ENCODE measurements at places on chromosomes 12 and 14. TPM values are rescaled to one million over a fixed set of nuclear protein-coding genes. Genes with fewer than 3 reads are reported as not detected.
A peak's percentile ranks its signal among the peaks of the same experiment; 100 is the strongest.

DNA sequence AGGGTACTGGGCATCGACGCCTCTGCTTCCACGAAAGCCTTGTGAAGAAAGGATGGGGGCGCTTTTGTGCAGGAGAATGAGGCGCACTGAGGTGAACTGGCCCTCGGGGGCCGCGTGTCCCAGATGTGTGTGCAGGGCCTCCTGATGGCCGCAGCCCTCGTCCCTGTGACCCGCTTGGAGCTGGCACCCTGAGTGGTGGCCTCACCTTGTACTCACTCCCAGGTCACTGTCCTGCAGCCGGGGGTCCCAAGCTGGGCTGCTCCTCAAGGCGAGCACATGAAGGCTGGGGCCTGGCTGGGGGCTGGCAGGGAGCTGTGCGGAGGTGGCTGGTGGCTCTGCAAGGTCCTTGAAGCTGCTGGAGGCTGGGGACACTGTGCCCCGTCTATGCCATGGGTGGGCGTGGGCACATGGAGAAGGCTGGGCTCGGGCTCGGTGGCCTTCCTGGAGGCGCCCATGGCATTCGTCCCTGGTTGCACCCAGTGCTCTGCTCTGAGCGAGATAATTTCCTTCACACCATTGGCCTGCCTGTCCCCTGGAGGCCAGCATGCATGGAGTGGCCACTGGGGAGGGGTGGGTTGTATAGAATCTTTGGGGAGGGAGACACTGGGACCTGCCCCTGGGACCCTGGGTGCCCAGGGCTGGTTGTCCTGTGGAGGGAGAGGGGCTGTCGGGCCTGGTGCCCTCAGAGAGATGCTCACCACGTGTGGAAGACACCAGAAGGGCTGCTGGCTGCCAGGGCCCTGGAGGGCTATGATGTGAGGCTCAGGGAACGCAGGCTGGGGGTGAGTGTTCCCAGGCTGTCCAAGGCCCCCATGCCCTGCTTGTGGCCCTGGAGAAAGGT, 79.3 kb downstream of the TMEM121 start:
- no peaks in the 10 kb centered on the region for H3K4me1 ChIP-seq
- H3K36me3 ChIP-seq: no peaks in the 10 kb centered on the region
- H3K27me3 ChIP-seq: no peaks in the 10 kb centered on the region
- no peak overlapping the region for H3K27ac ChIP-seq
- no peak for DNase-seq

DNA sequence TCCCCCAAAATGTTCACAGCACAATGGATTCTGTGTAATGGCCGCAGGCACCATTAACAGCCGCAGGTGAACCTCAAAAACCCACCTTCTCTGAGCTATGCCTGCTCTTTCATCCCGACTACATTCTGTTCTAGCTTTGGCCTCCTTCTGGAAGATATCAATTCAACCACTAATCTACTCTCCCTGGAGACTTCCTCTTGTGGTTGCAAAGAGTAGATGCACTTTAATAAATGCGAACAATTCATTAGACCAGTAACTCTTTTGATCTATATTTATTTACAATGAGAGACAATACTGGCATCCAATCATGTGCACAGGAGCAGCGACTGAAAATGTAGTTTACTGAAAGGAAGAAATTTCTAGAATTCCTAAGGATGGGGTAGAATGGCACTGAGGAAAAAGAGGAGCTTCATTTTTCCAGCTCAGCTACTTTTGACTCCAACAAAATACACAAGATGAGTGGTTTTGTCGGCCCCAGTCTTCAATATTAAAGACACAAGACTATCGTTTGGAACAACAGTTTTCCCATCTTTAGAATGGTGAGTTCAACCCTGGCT, 5.3 kb downstream of the GRIN2B start:
- no peaks in the 10 kb centered on the region for H3K27me3 ChIP-seq
- H3K27ac ChIP-seq: no peak overlapping the region
- no peak overlapping the region for H3K4me3 ChIP-seq
- no peaks in the 10 kb centered on the region for H3K36me3 ChIP-seq
- peaks cover under 1% of the 10 kb centered on the region for H3K4me1 ChIP-seq
- no peak for DNase-seq

GRCh38 chr12:113005762-113006161, 27.4 kb downstream of the OAS2 start:
- H3K36me3 ChIP-seq: peaks cover 9% of the 10 kb centered on the region
- no peaks in the 10 kb centered on the region for H3K4me1 ChIP-seq
- H3K27ac ChIP-seq: no peak overlapping the region

DNA sequence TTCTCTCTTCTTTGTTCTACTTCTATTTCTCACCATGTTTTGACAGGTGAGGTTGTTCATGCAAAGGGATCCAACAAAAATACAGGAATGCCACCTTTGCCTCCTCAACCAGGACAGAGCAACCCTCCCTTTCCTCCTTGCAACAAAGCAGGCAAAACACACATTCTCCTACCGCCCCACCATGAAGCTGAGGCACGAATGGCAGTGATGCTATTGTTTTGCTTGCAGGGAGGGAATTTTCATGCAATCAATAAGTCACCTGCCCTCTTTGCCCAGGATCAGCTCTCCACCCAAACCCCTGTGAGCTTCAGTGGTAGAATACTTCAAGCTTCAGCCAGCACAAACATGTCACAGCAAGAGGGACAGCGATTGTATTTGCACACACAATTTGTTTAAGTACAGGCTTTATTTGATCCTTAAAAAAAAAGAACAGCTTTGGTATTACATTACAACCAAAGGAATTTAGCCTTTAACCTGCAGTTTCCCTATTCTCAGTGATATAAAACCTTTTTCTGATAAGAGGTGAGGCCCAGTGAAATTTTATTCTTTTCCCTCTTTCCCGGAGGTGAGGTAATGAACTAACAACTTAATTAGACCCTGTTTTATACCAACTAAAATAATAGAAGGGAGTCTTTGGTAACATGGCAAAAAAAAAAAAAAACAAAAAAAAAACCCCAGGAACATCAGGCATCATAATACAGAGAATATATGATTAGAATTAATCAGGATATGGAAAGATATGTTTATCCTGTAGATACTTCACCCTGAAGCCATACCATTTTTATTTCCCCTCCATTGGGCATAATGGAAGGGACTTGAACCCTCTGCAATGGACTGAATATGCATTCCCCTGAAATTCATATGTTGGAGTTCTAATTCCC, 87.0 kb upstream of the EEA1 start:
- DNase-seq: no peak
- H3K4me1 ChIP-seq: no peaks in the 10 kb centered on the region

KRT3 gene
- total RNA-seq: not detected

DNA sequence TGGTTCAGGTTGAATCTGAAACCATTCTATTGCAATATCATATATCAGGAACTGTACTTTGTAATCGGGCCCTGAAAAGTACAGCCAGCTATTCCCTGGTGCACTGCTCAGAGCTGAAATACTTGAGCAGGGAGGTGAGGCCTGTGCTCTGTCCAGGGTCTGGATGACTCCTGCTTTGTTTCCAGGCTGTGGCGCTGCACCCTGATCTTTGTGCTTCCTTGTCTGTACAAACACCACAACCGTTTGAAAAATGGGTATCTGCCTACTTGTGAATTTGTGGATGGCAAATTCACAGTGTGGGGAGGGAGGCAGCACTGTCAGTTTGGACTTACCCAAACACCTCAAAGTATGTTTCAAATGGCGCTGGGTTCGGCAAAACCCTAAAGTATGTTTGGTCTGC, 155.4 kb upstream of the FAR2 start:
- DNase-seq: no peak
- H3K27ac ChIP-seq: no peak overlapping the region
- H3K27me3 ChIP-seq: no peaks in the 10 kb centered on the region
- peaks cover 4% of the 10 kb centered on the region for H3K4me1 ChIP-seq
- H3K36me3 ChIP-seq: no peaks in the 10 kb centered on the region
- no peak overlapping the region for H3K4me3 ChIP-seq

GRCh38 chr12:79381248-79382208, 309.2 kb downstream of the PAWR start:
- no peaks in the 10 kb centered on the region for H3K4me1 ChIP-seq
- no peak for DNase-seq
- H3K27me3 ChIP-seq: no peaks in the 10 kb centered on the region

DNA sequence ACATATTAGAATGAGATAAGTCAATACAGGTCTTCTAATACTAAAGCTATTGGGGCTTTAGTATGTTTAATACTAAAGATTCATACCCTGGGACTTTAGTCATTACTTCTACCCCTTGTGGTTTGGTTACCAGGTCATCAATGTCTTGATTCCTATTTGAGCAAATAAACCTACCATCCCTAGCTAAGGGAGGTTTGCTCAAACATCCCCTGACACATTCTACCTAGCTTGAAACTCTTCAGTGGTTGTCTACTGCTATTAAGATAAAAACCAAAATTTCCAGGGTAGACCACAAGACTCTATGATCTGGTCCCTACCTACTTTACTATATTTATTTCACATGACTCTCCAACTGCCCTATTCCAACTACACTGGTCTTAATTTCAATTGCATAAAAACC, 7.3 kb upstream of the C2CD5 start:
- H3K27me3 ChIP-seq: no peaks in the 10 kb centered on the region
- no peak for DNase-seq
- no peak overlapping the region for H3K27ac ChIP-seq
- H3K36me3 ChIP-seq: no peaks in the 10 kb centered on the region
- no peak overlapping the region for H3K4me3 ChIP-seq
- H3K4me1 ChIP-seq: no peaks in the 10 kb centered on the region

SIX4 gene
- 6.4 TPM for total RNA-seq

GRCh38 chr14:50785457-50786063, 45.4 kb downstream of the NIN start:
- no peak overlapping the region for H3K4me3 ChIP-seq
- H3K4me1 ChIP-seq: peaks cover 3% of the 10 kb centered on the region
- H3K27ac ChIP-seq: no peak overlapping the region
- no peak for DNase-seq

STYX gene
- 14.1 TPM for total RNA-seq

DNA sequence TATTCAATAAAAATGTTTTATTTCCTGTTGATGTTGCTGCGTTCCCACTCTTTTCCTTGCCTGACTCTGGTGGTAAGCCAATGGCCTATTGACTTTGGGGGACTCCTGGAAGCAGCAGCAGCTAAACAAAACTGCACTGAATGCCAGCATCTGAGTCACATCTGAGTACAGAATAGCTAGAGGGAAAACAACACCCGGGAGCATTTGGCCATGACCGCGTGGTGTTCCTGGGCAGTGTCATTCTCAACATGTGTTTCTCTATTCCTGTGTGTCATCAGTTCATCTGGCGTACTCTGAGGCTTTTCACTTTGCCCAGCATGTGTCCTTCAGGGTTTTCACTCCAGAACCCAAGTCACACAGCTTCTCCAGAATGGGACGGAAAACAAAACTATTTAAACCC, 238.8 kb downstream of the PAWR start:
- H3K27ac ChIP-seq: peak overlapping the region; percentile 44
- H3K36me3 ChIP-seq: no peaks in the 10 kb centered on the region
- peak overlapping the region; percentile 22 for H3K4me3 ChIP-seq
- peaks cover 5% of the 10 kb centered on the region for H3K4me1 ChIP-seq
- DNase-seq: peak; percentile 59

DNA sequence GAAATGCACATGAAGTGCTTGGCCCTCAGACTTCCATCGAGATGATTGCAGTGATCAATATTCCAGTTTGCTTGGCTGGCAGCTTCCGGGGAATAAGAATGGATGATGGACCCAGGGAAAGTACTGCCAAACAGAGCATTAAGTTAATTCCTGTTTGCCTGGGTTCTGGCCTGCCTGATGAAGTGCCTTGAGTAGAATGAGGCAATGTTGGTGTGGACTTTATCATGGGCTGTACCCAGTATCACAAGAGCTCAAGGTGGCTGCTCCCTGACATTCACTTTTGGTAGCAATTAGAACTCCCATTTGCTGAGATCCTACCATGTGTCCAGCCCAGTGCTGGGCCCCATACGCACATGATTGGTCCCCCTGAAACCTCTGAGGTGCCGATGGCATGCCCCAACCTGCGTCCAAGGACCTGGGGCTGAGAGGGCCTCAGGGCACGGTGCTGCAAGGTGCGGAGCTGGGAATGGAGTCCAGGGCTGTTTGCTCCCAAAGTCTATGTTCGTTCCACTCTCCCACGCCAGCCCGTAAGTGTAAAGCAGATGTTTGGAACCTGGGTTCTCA, 80.7 kb downstream of the SLC25A47 start:
- H3K4me3 ChIP-seq: no peak overlapping the region
- no peaks in the 10 kb centered on the region for H3K4me1 ChIP-seq
- H3K27me3 ChIP-seq: no peaks in the 10 kb centered on the region
- H3K36me3 ChIP-seq: no peaks in the 10 kb centered on the region

DNA sequence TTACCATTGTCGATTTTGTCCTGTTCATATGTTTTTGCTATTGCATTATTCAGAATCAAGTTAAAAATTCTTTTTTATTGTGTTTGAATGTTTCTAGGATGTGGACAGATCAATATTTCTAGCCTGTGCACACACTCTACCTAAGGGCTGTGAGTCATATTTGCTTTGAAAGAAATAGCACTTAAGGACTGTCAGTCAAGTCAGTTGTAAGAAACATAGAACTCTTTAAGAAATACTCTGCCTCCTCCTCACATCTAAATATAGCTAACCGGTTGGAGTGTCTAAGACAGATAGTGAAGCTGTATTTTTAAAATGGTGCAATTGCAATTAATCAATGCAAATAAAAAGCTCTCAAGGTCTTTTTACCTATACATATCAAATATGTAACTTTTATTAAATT, 17.9 kb upstream of the MGST1 start:
- no peaks in the 10 kb centered on the region for H3K36me3 ChIP-seq
- H3K27ac ChIP-seq: no peak overlapping the region
- no peaks in the 10 kb centered on the region for H3K27me3 ChIP-seq
- no peak overlapping the region for H3K4me3 ChIP-seq

- no peak overlapping the region for H3K27ac ChIP-seq
- no peaks in the 10 kb centered on the region for H3K36me3 ChIP-seq
- DNase-seq: no peak
- H3K27me3 ChIP-seq: no peaks in the 10 kb centered on the region
- no peaks in the 10 kb centered on the region for H3K4me1 ChIP-seq
These were observed 50.4 kb upstream of the CLMN start for GRCh38 chr14:95370076-95370475.

- no peak overlapping the region for H3K4me3 ChIP-seq
- no peak for DNase-seq
- no peaks in the 10 kb centered on the region for H3K27me3 ChIP-seq
- H3K27ac ChIP-seq: no peak overlapping the region
- H3K36me3 ChIP-seq: no peaks in the 10 kb centered on the region
These were observed 27.6 kb upstream of the NOS1 start for GRCh38 chr12:117388951-117389446.

- H3K36me3 ChIP-seq: no peaks in the 10 kb centered on the region
- H3K4me1 ChIP-seq: no peaks in the 10 kb centered on the region
- DNase-seq: no peak
- H3K27ac ChIP-seq: no peak overlapping the region
These were observed 2.0 kb upstream of the RNASE8 start for GRCh38 chr14:21055432-21056117.

- no peak overlapping the region for H3K27ac ChIP-seq
- H3K4me1 ChIP-seq: peaks cover 8% of the 10 kb centered on the region
- no peaks in the 10 kb centered on the region for H3K36me3 ChIP-seq
- no peaks in the 10 kb centered on the region for H3K27me3 ChIP-seq
- no peak overlapping the region for H3K4me3 ChIP-seq
These were observed 45.0 kb upstream of the AMN1 start for GRCh38 chr12:31773867-31774266.

- H3K27me3 ChIP-seq: no peaks in the 10 kb centered on the region
- no peaks in the 10 kb centered on the region for H3K4me1 ChIP-seq
- H3K4me3 ChIP-seq: no peak overlapping the region
- no peak overlapping the region for H3K27ac ChIP-seq
- H3K36me3 ChIP-seq: no peaks in the 10 kb centered on the region
These were observed 4.8 kb downstream of the HOXC5 start for GRCh38 chr12:54037360-54038283.

KICS2 gene
- 3.1 TPM for total RNA-seq
